ENCODE measurements at places on chromosomes 7 and 10. TPM values are rescaled to one million over a fixed set of nuclear protein-coding genes. Genes with fewer than 3 reads are reported as not detected.

DNA sequence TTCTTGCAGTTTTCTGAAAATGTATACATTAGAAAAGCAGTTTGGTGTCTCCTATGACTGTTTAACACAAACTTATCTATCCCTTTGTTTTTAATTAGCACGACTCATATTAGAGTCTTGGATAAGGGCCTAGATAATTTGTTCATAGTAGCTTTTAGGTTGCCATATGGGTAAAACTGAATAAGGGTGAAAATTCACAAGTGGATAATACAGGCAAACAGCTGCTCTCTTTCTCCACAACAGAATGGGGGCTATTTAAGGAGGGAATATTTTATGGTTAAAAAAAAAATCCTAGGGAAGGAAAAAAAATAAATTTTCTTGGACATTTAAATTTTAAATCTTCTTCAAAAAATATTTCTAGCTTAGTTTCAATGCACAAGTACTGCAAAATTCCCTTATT, 1416.1 kb downstream of the GATA3 start:
- DNase-seq = no peak
- H3K27ac ChIP-seq = no peak overlapping the region

DNA sequence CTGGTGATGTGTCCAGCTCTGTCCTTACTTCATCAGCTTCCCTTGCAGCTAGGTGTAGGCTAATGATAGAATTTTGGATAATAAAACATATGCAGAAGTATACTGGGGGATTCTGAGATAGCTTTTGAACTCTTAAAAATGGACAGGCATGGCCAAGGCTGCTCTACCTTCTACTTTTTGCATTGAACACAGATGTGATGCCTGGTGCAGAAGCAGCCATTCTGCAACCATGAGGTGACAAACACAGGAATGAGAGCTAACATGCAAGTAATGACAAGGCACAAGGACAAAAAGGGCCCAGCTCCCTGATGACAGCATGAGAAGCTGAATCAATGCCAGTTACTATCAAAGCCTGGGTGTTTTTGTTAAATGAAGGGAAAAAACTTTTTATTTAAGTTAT, 686.5 kb upstream of the AUTS2 start:
- no peaks in the 10 kb centered on the region for H3K27me3 ChIP-seq
- no peaks in the 10 kb centered on the region for H3K4me1 ChIP-seq
- H3K27ac ChIP-seq = no peak overlapping the region
- no peak for DNase-seq

- H3K4me1 ChIP-seq = no peaks in the 10 kb centered on the region
- no peak for DNase-seq
- no peak overlapping the region for H3K27ac ChIP-seq
- no peak overlapping the region for H3K4me3 ChIP-seq
- H3K36me3 ChIP-seq = peaks cover 2% of the 10 kb centered on the region
Measured at GRCh38 chr7:87337331-87337730, 8.1 kb upstream of the CROT start.

DNA sequence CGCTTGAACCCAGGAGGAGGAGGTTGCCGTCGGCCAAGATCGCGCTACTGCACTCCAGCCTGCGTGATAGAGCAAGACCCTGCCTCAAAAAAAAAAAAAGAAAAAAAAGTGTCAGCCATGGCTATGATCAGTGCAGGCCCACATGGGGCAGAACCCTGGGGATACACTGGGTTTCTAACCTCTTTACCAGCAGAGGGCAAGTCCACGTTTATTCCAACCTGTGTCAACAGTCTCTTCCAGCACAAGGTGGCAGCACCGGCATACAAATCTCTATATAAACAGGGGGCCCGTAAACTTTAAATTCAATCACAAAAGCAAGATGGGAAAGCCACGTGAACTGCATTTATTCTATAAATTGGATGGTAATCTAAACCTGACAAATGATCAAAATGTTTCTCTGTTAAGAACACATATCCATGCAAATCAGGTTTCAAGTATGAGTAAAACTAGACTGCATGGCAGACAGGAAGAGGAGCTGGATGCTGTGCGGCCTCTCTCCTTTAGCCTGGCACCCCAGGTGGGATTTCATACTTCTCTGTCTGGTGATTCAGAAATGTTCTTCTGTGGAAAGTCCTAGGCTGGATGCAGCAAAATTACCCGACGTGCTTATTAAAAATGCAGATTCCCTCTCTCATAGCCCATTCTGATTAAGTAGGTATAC, 60.0 kb upstream of the STEAP1B start:
- H3K27ac ChIP-seq = no peak overlapping the region
- H3K27me3 ChIP-seq = no peaks in the 10 kb centered on the region
- H3K4me3 ChIP-seq = no peak overlapping the region
- no peaks in the 10 kb centered on the region for H3K36me3 ChIP-seq

DNA sequence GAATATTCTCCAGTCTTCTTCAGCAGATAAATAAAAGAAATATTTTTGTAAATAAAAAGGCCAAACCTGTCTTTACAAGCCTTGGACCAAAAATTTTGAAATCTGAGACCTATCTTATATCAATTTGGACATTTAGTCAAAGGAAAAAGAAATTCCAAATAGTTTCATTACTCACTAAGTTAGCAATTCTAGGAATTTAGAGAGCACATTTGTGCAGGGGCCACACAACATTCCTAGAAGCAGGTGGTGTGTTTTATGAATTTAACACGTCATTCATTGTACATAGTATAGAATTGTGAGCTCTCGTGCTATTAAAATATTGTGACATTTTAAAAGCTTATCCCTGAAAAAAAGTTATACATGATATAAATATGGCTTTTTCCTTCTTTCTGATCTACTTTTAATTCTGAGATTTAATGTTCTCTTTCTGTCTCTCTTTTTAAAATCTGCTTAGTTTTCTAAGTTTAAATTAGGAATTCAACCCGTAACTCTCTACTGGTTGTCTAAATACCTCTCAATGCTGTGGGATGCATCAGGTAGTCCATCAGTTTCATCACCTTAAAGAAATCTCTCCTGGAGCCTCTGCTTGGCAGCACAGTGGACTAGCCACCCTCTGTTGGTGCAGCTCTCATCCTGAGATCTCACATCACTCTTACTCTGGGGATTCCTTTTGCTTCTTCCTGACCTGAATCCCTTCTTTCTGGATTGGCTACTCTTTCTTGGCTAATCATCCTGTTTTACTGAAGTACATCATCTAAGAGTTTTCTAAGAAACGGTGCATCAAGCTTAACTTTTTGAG, 124.5 kb downstream of the SEMA3E start:
- no peak for DNase-seq
- no peaks in the 10 kb centered on the region for H3K27me3 ChIP-seq
- no peak overlapping the region for H3K27ac ChIP-seq
- no peaks in the 10 kb centered on the region for H3K4me1 ChIP-seq
- H3K4me3 ChIP-seq = no peak overlapping the region

DNA sequence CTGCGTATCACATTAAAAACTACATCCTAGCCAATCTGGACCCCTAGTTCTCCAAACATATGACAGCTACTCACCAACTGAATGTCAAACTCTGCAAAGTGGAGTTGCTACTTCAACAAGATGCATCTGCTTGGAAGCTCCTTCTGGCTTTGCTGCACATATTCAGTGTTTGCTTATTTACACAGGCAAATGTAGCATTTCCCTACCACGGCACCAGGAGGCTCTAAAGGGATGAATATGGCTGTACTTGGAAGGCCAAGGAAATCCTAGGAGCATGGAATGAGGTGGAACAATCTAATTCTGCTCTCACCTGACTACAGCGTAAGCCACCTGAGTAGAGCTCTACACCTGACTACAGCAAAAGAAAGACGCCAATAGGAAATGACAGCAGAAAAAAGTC, 39.7 kb downstream of the MTPAP start:
- H3K27me3 ChIP-seq = no peaks in the 10 kb centered on the region
- DNase-seq = no peak
- no peaks in the 10 kb centered on the region for H3K36me3 ChIP-seq

DNA sequence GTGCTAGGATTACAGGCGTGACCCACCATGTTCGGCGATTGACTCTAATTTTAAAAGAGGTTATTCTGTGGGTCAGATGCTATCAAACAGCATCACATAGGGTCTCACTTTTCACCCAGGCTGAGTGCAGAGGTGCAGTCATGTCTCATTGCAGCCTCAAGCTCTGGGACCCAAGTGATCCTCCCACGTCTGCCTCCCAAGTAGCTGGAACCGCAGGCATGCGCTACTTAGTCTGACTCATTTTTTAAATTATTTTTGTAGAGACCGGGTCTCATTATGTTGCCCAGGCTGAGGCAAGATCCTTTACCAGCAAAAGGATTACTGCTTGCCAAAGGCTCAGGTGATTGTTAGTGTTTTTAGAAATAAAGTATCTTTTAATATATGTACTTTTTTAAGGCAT, 42.9 kb upstream of the STOX1 start:
- no peaks in the 10 kb centered on the region for H3K36me3 ChIP-seq
- no peaks in the 10 kb centered on the region for H3K27me3 ChIP-seq
- no peak overlapping the region for H3K27ac ChIP-seq
- DNase-seq = no peak
- H3K4me1 ChIP-seq = no peaks in the 10 kb centered on the region
- no peak overlapping the region for H3K4me3 ChIP-seq

- no peak overlapping the region for H3K4me3 ChIP-seq
- no peak for DNase-seq
- H3K27me3 ChIP-seq = no peaks in the 10 kb centered on the region
- no peak overlapping the region for H3K27ac ChIP-seq
- H3K4me1 ChIP-seq = no peaks in the 10 kb centered on the region
Measured at GRCh38 chr7:136325578-136325977, 348.4 kb upstream of the MTPN start.

GRCh38 chr7:113198226-113198625, 79.9 kb upstream of the SMIM30 start:
- no peak overlapping the region for H3K27ac ChIP-seq
- H3K4me3 ChIP-seq = no peak overlapping the region
- H3K4me1 ChIP-seq = no peaks in the 10 kb centered on the region
- no peaks in the 10 kb centered on the region for H3K27me3 ChIP-seq

DNA sequence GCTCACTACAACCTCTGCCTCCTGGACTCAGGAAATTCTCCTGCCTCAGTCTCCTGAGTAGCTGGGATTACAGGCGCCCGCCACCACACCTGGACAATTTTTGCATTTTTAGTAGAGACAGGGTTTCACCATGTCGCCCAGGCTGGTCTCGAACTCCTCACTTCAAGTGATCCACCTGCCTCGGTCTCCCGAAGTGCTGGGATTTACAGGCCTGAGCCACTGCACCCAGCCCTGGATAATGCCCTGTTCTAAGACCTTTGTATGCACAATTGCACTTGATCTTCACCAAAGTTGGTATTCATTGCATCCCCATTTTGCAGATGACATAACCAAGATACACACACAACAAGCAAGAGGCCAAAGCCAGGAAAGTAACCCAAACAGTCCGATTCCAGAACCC, 97.7 kb upstream of the CARD11 start:
- no peak overlapping the region for H3K27ac ChIP-seq
- H3K27me3 ChIP-seq = no peaks in the 10 kb centered on the region
- DNase-seq = no peak
- H3K36me3 ChIP-seq = no peaks in the 10 kb centered on the region

- no peak overlapping the region for H3K4me3 ChIP-seq
- no peak overlapping the region for H3K27ac ChIP-seq
- no peaks in the 10 kb centered on the region for H3K27me3 ChIP-seq
- H3K36me3 ChIP-seq = peaks cover 11% of the 10 kb centered on the region
Measured at GRCh38 chr10:99693933-99694583, 34.7 kb downstream of the ENTPD7 start.

DNA sequence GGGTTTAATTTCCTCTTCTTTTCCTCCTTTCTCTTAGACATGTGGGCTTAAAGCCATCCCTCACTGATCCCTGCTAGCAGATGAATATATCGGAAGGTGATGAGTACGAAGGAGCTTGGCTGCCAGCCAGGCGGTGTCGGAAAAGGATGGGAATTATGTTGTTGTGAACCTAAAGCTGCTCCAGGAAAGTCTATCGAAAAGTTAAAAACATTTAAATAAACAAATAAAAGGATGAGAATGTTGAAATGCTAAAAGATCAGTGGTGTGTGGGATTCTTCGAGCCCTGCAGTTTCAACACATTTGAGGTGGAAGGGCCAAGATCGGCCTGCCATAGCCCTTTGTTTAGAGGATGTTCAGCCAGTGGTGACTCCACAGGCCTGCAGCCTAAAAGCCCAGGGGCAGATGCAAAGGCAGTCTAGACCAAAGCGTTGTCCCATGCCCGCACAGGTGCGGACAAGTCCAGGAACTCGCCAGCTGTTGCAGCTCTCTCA, 107.9 kb downstream of the JCAD start:
- H3K4me1 ChIP-seq = peaks cover 2% of the 10 kb centered on the region
- no peaks in the 10 kb centered on the region for H3K27me3 ChIP-seq
- no peak overlapping the region for H3K4me3 ChIP-seq
- no peaks in the 10 kb centered on the region for H3K36me3 ChIP-seq

DNA sequence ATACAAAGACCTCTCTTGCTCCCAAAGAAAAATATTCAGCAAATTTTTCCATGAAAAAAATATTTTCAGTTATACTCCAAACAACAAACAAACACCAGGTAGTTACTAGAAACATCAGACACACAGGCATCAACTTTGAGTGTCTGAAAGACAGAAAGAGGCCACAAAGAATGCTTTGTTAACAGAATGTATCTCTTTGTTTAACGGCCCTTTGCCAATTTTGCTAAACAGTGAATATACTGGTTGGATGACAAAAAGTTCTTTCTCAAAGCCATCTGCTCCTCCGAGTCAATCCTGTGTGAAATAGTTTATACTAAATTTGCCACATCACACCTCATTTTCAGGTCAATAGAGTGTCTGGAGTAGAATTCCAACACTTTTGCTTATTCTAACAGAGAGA, 216.7 kb upstream of the PHF14 start:
- H3K4me1 ChIP-seq = no peaks in the 10 kb centered on the region
- H3K27me3 ChIP-seq = no peaks in the 10 kb centered on the region
- DNase-seq = no peak

GRCh38 chr10:30583778-30584415, 45.7 kb downstream of the LYZL2 start:
- H3K27ac ChIP-seq = peak overlapping the region; percentile 45
- DNase-seq = peak; percentile 73
- no peaks in the 10 kb centered on the region for H3K4me1 ChIP-seq

GRCh38 chr7:42886129-42886528, 25.7 kb downstream of the C7orf25 start:
- no peaks in the 10 kb centered on the region for H3K27me3 ChIP-seq
- DNase-seq = no peak
- H3K36me3 ChIP-seq = no peaks in the 10 kb centered on the region
- no peak overlapping the region for H3K27ac ChIP-seq

GRCh38 chr7:44282601-44283171, 42.7 kb downstream of the CAMK2B start:
- H3K27me3 ChIP-seq = no peaks in the 10 kb centered on the region
- DNase-seq = peak; percentile 24
- H3K27ac ChIP-seq = no peak overlapping the region
- no peaks in the 10 kb centered on the region for H3K36me3 ChIP-seq

GRCh38 chr7:10284001-10284400, 689.7 kb upstream of the PHF14 start:
- no peak overlapping the region for H3K27ac ChIP-seq

The REPIN1 gene
- total RNA-seq = 56.7 TPM

The CNPY1 gene
- total RNA-seq = not detected

The SPDYE2B gene
- total RNA-seq = not detected

The LIPM gene
- not detected for total RNA-seq

The DLX5 gene
- 1.1 TPM for total RNA-seq

The C10orf90 gene
- not detected for total RNA-seq

The SPDYE5 gene
- total RNA-seq = not detected

The IDI2 gene
- total RNA-seq = not detected

All from aorta (tissue), 5 donors.